Cardiac fibroblast (primary cell): ENCODE measurements at places on chromosomes 1 and 21.
A peak's percentile ranks its signal among the peaks of the same experiment; 100 is the strongest.

DNA sequence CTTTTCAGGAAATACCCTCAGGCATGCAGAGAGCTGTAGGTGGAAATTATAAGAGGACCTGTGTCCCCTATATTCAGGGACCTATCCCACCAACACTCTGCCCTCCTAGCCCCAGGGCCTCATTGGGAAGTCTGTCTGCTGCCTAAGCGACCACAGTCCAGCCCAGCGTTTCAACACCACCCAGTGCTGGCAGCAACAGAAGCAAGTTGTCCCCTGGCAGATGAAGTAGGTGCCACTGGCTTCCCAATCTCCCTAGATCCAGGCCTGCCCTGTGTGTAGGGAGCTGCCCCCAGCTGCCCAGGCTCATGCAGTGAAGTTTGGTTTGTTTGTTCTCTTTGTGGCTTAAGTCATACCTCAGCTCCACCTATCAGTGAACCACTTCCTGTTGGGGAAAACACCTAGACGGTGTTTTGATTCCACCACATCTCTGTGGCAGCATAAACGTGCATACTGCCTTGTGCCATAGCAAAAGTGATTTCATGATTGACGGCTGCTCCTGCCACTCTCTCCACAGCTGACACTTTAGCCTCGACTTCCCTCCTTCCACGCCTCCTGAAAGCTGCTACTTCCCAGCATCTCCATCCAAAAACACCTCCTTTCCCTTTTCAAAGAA, 8.1 kb upstream of the LEFTY1 start:
- DNase-seq = peak; percentile 35

- DNase-seq = no peak
Observed at GRCh38 chr1:83705091-83705490, 293.8 kb downstream of the TTLL7 start.

DNA sequence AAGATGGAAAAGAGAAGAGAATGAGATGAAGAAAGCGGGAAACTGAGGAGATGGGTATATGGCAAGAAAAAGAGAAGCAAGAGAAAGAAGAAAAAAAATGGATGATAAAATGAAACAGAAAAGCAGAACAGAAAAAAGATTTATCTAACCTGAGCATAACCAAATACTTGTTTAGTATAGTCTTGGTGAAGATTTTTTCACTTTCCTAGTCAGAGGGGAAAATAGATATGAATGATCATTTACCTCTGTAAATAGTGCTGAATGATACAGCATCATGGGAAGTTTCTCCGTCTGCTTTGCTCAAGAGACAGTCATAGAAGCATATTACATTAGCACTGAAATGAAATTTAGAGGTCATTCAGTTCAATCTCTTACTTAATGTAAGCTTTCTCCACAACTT, 36.1 kb upstream of the PLPPR4 start:
- DNase-seq = no peak

GRCh38 chr1:157166590-157166989, 28.4 kb upstream of the ETV3 start:
- no peak for DNase-seq

- DNase-seq = no peak
Observed at GRCh38 chr1:3012456-3013291, 8.6 kb upstream of the ACTRT2 start.

GRCh38 chr1:3060601-3061551, 8.1 kb upstream of the PRDM16 start:
- peak; percentile 24 for DNase-seq

GRCh38 chr1:158149175-158149574, 31.5 kb upstream of the CD1D start:
- DNase-seq = peak; percentile 18

DNA sequence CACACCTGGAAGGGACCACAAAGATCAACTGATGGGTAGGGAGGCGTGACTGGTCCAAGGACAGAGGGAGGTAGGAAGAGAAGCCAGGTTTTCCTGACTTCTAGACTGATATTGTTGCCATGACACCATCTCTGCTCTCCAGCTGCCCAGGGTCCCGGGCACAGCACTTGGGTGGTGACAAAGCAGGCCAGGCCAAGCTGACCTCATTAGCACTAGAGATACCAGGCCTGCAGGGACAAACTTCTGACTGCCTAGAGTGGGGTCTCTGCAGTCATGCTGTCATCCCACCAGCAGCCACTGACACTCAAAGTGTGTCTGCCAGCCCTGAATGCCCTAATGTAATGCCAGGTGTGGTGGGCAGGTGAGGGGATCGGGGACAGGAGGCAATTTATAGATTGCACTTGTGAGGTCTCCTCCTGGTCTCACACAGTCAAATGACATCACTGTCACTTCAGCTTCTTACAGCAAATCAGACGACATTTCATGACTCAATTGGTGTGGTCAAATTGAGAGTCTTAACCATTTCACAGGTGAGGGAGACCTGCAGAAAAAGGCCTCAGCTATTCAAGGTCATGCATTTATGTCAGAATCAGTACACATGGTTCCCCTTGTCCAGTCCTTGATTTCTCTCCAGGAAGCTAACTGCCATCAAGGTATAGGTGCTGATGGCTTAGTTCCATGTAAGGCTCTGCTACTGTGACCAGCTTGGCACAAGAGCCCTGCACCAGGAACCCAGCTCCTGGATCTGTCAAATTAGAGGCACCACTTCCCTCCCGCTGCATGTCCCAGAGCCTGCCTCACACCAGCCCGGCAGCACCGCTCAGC, 2.7 kb downstream of the SLC9A1 start:
- DNase-seq = no peak

DNA sequence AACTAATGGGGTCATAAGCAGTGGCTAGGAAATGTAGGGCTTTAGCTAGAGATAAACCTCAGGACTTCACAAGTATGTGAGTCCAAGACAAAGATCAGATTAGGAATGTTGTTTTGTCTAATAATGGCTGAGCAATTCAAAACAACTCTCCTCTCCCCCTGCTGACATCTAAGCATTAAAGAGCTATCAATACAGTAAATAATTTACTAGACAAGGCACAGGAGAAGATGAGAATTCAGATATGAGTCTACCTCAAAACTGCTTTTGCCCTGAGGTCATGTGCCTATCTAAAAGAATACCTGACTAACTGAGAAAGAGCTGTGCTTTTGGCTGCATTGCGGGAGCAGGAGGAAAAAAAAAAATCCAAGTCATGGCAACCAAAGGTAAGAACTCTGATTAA, 86.8 kb downstream of the SPATA17 start:
- no peak for DNase-seq

DNA sequence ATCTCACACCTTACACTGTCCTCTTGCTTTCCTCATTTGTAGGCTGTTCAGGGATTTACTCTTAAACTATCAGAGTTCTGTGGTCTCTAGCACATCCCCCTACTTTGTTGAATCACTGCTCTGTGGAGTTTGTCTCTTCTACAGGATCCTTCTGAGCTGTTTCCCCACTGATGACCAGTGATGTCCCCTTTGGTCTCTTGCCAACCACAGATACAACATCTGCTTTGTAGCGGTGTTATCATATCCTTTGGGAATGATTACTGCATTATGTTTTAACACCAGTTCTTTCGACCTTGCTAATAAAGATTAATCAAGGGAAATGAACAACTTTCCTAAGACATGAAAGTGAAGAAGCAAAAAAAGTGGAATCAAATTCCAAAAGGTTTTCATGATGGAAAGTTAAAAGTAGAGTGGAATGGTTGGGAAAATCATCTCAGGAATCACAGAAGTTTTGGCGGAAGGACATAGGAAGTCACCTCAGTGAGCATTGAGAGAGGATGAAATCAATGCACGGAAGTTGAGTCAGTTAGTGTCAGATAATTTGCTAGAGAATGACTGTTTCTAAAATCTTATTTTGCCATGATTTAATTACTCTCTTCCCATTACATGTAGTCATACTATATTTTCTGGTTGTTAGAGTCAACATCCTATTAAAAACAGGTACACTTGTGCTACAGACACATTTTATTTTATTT, 11.2 kb downstream of the OR10K2 start:
- DNase-seq = no peak

DNA sequence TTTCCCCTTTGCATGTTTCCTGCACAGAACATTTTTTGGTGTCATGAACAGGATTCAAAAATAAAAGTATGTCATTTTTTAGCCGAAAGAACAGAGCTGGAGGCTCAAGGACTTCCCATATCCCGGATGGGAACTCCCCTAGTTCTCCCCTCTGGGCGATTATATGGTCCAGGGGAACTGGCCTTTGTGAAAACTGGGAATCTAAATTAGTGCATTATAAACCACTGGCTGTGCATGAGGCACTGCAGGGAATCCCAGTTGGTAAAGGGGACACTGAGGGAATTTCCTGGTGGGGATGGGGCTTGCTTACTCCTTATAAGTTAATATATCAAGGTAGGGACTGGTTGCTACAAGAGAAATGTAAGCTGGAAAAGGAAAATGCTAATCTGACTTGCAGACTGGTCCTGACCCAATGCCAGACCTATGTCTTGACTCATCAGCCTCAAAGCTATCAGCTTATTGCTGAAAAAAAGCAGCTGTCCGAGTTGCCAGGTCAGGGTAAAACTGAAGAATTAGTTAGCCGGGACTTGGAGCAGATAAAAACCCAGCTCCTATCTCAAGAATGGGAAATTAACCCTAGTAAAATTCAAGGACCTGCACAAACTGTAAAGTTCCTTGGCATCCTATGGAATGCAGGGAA, 122.6 kb downstream of the FCRL5 start:
- DNase-seq = peak; percentile 47

DNA sequence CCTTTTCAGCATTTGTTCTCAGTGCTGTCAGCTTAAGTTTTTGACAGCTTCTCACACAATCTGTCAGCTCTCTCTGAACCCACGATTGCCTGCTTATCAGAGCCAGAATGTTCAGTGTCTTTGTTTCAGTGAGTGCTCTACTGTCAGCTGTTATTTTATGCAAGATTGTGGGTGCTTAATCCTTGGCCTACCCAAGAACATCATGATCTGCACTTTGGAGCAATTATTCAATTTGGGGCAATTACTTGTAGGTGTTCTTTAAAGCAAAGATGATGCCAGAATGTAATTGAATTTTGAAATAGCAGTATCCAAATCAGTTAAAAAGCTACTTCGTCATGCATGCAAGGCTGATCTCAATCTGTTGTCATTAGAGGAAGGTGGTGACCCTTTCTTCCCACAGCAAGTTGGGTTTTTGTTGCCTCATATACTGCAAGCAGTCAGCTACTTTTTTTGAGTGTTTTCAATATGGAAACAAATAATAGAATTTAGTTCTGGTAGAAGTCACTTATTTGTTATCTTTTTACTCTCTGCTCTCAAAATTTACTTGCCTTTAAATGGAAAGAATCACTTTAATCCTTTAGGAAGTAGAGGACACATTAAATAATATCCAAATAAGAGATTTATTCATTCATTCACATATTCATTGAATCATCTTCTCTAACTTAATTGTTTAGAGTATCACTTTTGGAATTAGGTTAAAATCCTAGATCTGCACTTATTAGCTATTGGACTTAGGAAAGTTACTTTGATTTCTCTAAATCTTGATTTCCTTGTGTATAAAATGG, 253.5 kb upstream of the CACYBP start:
- DNase-seq = no peak

DNA sequence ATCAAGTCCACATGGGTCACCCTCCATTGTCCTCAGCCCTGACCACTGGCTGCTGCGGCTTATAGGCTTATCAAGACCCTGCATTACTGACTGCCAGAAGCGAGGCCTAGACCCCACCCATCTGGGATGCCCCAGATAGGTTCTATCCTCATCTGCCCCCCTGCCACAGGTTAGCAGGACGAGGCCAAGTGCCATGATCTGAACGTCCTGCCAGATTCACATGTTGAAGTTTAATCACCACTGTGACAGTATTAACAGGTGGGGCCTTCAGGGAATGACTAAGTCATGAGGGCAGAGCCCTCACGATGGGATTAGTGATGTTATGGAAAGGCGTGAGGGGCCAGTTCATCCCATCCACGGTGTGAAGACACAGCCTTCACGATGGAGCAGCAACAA, 6.2 kb upstream of the CPLANE2 start:
- DNase-seq = no peak

- no peak for DNase-seq
Observed at GRCh38 chr1:117146072-117146471, 24.5 kb upstream of the TRIM45 start.

- DNase-seq = no peak
Observed at GRCh38 chr21:33834801-33835500, 80.7 kb downstream of the ATP5PO start.

DNA sequence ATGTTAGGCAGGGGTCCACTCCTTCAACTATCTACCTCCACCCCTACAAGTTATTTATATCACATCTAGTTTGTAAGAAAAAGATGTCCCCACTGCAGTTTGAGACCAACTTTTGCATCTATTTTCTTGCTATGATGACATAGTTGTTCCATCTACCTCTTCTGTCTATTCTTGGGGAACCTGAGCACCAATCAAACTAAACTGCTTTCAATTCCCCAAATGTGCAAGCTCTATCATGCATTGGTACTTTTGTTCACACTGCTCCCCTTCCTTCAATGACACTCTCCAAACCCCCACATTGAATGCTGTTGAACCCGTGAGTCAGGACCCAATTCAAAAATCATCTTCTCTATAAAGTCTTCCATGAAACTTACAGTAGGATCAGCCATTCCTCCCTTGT, 16.0 kb upstream of the FRRS1 start:
- DNase-seq = no peak
